ENCODE measurements at places on chromosomes 11 and 22.

GRCh38 chr11:46930089-46930488 is 6.5 kb upstream of the CSTPP1 start:
- no peak for DNase-seq

DNA sequence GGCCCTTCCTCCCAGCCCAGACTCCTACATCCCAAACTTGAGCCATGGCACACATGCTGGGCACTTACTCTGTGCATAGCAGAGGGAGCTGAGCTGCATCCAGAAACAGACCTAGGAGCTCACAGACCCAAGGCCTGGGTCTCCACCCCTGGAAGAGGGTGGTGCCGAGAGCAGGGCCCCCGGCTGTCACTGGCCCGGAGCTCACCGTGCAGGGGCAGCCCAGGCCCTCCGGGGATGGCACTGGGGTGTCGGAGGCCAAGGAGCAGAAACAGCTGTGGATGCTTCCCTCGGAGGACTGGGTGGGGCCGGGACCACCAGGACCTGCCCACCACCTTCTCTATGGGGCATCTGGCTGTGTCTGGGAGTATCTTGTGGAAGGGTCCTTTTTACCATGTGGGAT is 4.3 kb upstream of the APOBEC3A start:
- DNase-seq, result no peak

GRCh38 chr11:116808262-116809175 is 14.6 kb downstream of the APOA4 start:
- DNase-seq, result no peak

GRCh38 chr11:69500285-69501120 is 19.0 kb downstream of the LINC01488 start:
- no peak for DNase-seq

- no peak for DNase-seq
These were observed 16.3 kb downstream of the ADORA2A start for GRCh38 chr22:24443668-24444067.

DNA sequence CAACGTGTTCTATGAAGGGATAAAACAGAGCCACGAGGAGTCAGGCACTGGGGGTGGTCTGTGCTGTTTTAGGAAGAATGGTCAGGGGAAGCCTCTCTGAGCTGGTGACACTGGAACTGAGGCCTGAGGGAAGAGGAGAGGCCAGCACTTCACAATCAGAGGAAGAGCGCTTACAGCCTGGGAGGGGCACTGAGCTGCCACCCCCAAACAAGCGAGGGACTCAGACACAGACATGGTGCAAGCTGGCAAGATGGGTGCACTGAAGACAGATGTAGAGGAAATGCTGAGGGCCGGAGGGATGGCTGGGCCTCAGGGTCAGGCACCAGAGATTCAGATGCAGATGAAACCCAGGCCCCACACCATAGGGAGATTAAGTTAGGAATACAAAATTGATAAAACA is 40.0 kb upstream of the TP53I11 start:
- no peak for DNase-seq

DNA sequence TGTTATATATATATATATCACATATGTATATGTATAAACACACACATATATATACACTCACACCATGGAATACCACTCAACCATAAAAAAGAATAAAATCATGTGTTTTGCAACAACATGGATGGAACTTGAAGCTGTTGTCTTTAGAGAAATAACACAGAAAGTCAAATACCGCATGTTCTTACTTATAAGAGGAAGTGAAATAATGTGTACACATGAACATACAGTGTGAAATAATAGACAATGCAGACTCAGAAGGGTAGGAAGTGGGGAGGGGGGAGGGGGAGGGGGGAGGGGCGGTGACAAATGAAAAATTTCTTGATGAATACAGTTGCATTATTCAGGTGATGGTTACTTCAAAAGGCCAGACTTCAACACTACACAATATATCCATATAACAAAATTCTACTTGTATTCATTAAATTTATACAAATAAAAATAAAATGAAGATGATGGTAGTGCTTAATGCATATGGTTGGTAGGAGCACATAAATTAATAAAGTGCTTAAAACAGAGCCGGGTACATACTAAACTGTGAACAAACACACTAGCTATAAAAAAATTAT is 5.8 kb upstream of the OR5B2 start:
- no peak for DNase-seq

DNA sequence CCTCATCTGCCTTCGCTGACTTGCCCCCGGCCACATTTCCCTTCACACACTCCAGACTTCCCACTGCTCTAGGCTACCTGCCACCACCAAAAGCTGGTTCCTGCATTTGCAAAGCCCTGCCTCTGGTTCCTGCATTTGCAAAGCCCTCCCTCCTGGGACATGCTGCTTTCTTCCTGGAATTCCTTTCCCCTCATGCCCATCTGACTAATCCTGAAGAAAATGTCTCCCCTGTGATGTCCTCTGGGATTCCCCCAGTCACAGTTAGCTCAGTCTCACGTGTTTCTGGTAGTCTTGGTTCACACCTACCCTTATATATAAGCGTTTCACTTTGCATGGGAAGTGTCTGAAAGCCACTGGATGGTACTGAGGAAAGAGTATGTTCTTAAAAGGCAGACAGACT is 206.9 kb downstream of the DBX1 start:
- DNase-seq, result no peak
